Lower leg skin (tissue), 4 donors: ENCODE measurements at places on chromosomes 11 and 22. TPM values are rescaled to one million over a fixed set of nuclear protein-coding genes. Genes with fewer than 3 reads are reported as not detected.

Gene ZNF70
- 0.63 TPM for total RNA-seq

Gene SCUBE1
- 0.21 TPM for total RNA-seq

Gene ALKBH8
- total RNA-seq, result 9.5 TPM

Gene MS4A6E
- total RNA-seq, result not detected

Gene POU2AF1
- total RNA-seq, result not detected

Gene GRM5
- total RNA-seq, result not detected

Gene CDC45
- total RNA-seq, result 3.9 TPM

Gene OR10A3
- not detected for total RNA-seq

Gene OR8G1
- not detected for total RNA-seq

Gene PAK1
- total RNA-seq, result 18.4 TPM

Gene RIMBP3B
- not detected for total RNA-seq

Gene APOL5
- not detected for total RNA-seq

Gene F2
- not detected for total RNA-seq

Gene A4GALT
- total RNA-seq, result 9.5 TPM

Gene SPA17
- total RNA-seq, result 2.0 TPM

Gene TRIM49
- total RNA-seq, result not detected

Gene TAF6L
- total RNA-seq, result 21.0 TPM

Gene SLC37A2
- 137 TPM for total RNA-seq

Gene SLC29A2
- 2.5 TPM for total RNA-seq

Gene KRTAP5-8
- total RNA-seq, result 1.1 TPM

Gene OR5L1
- not detected for total RNA-seq

Gene NCR3LG1
- total RNA-seq, result 6.5 TPM

Gene SLC22A25
- not detected for total RNA-seq

Gene MS4A12
- total RNA-seq, result not detected

Gene CCDC34
- 3.2 TPM for total RNA-seq

Gene VSIG10L2
- total RNA-seq, result 3.0 TPM

Gene MYO18B
- total RNA-seq, result 3.4 TPM

Gene MS4A6A
- total RNA-seq, result 4.1 TPM

Gene FBLN1
- 145 TPM for total RNA-seq

Gene CALCB
- not detected for total RNA-seq

Gene TSPAN32
- 2.4 TPM for total RNA-seq

Gene SCO2
- total RNA-seq, result 9.4 TPM

Gene MYRF
- total RNA-seq, result 2.6 TPM

Gene CHRNA10
- total RNA-seq, result 1.1 TPM

Gene MRGPRD
- not detected for total RNA-seq

Gene SCGB1D4
- not detected for total RNA-seq

Gene NFAM1
- total RNA-seq, result 1.2 TPM

Gene SOX6
- total RNA-seq, result 31.8 TPM

Gene IFTAP
- total RNA-seq, result 4.0 TPM

Gene MN1
- total RNA-seq, result 7.0 TPM

Gene PLAAT2
- total RNA-seq, result 4.3 TPM

Gene TEX54
- not detected for total RNA-seq
